ENCODE measurements at places on chromosomes 11 and 22.

- no peak for DNase-seq
Observed at GRCh38 chr11:35990170-35990569, 46.3 kb downstream of the LDLRAD3 start.

- DNase-seq: no peak
Observed at GRCh38 chr11:59616396-59616982, 915 bp upstream of the OSBP start.

DNA sequence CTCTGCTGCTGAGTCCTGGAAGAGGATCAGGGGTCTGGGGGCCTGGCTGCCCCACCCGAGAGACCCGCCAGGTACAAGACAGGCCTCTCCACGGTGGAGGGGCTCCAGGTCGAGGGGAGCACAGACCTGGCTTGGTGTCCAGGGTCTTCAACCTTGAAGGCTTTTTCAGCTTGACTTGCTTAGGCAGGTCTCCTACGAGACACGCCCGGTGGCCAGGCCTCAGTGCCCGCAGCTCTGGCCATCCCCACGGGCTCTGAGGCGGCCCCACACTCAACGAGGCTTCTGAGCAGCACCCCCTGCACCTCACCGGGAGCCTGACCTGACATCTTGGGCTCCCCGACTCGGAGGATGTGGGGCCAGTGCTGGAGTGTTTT, 6.6 kb upstream of the PLXNB2 start:
- DNase-seq: no peak

DNA sequence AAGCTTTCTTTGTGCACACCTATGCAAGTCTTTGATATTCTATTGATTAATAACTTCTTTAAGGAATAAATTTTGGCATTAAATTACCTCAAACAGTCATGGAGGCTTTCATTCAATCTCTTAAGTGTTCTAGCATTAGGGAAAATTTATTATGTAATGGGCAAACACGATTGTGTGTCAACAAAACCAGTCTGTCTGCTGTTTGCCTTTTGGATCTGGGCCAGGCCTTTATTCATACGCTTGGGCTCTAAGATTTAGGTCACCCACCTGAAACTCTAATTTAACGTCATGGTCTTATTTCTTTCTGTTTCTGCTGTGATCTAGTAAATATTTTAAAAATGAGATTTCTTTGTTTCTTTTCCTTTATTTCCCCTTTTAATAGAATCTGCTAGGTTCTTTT, 1270.6 kb downstream of the LRRC4C start:
- DNase-seq: no peak

GRCh38 chr22:36818010-36818642, 1.3 kb upstream of the PVALB start:
- no peak for DNase-seq

GRCh38 chr11:94450048-94450447, 43.6 kb downstream of the MRE11 start:
- no peak for DNase-seq

- DNase-seq: no peak
Observed at GRCh38 chr11:65952052-65952521, 6.8 kb downstream of the TSGA10IP start.

DNA sequence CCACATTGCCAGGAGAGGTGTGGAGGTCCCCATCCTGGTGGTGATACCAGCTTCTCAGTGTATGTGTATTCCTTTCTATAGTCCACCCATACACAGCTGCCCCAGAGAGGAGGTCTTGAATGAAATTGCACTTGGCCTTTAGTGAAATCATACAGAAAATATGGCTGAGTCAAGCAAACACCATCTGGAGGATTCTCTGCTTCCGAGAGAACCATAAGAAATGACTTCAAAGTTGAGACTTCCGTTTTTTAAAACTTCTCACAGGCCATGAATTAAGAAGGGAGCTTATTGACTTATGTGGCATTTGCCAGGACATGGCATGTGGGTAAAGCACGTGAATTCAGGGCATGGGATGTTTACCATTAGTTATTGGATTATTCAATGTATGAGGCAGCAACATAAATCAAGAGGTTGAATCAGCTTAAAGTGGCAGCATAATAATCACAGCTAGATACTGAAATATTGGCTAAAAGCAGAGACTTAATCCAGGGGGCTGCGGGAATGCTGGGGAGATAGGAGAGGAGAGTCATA, 119.1 kb upstream of the MTNR1B start:
- no peak for DNase-seq

DNA sequence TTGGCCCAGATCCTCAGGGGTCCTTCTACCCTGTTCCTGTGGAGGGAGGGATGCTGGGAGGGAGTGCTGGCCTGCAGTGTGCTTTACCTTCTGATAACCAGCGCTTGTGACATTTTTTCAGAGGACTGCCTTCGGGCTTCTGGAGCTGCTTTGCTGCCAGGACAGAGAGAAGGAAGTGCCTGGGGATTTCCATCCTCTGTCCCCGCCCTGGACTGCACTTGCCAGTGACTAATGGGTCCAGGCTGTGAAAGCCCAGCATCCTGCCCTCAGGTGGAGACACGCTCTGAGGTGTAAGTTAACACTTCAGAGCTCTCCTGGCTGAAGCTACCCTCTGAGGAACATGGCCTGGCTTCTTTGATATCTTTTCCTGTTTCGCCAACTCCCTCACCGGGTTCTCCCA, 158.7 kb upstream of the SYT13 start:
- DNase-seq: no peak

DNA sequence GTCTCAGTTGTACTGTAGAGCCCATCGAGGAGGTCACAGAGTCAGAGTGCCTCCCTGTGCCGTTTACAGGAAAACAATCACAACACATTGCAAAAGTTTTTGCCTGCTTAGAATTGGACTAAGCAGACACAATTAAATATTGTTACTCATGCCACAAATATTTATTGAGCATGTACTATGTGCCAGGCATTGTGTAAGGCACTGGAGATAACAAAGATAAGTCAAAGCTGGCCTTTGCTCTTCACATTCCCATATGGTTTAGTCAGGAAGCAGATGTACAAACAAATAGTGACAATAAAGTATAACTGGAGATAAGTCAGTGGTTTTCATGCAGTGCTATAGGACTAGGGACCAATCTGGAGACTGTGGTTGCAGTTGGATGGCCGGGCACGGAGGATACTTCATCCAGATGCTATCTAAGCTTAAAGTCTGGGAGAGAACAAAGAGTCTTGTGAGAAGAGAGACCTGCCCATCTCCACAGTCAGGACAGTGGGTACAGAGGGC, 550.7 kb downstream of the INSC start:
- DNase-seq: no peak

- DNase-seq: no peak
Observed at GRCh38 chr22:44020981-44021380, 3.1 kb upstream of the PARVB start.

GRCh38 chr11:45881708-45882368, 3.6 kb upstream of the MAPK8IP1 start:
- DNase-seq: no peak
